ENCODE measurements at places on chromosomes 2 and 18.
A peak's percentile ranks its signal among the peaks of the same experiment; 100 is the strongest.

DNA sequence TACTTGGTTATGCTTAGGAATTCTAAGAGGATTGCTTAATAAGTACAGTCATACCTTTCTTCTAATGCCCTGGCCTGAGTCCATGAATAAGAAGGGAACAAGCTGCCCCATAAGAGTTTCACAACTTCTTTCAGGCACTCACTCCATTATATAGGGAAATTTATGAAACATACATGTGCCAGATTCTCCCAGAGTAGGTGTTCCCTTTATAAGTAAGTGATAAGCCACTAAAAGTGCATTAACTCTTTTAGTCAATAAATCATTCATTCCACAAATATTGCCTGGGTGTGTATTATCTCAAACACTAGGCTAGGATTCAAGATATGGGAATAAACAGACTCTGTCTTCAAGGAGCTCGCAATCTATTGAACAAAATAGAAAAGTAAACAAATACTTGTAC, 84.5 kb upstream of the RBBP8 start:
- DNase-seq = no peak

GRCh38 chr2:39300044-39300978, 56.5 kb upstream of the CDKL4 start:
- DNase-seq = no peak

DNA sequence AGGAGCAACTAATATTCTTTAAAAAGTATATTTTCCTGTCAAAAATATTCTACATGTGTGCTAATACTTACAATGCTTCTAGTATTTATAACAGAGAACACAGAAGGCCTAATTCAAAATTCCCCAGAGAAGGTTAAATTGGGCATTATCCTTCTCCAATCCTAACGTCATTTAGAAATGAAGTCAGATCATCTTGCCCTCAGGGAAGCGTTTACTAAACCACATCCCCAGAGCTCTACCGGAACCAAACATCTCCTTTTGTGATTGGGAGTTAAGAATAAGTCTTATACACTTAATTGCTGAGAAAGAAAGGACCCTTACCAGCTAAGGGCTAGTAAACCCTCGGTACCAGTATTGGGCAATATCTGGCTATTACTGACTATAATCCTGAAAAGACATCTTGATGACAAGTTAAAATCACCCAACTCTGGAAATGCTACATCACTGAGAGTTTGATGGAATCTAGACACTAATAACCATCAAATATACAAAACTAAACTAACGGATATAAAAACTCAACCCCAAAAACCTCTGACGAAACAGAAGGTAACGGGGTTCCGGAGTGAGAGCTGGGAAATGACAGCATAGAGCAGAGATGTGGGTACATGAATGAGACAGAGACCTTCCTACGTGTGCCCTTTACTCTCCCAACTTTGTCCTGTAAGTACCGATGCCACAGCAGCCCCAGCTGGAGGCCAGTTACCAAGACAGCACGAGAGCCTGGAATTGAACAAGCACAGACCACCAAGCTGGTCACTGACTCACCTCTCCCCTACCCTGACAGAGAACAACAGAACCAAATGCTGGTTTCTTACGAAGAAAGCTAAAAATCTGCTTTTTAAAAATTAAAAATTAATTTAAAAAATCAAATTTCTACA, 35.0 kb downstream of the WDSUB1 start:
- no peak for DNase-seq

- no peak for DNase-seq
These were observed 87.6 kb upstream of the TEX51 start for GRCh38 chr2:126811101-126811500.

GRCh38 chr2:161873707-161874106, 200.3 kb downstream of the DPP4 start:
- no peak for DNase-seq

DNA sequence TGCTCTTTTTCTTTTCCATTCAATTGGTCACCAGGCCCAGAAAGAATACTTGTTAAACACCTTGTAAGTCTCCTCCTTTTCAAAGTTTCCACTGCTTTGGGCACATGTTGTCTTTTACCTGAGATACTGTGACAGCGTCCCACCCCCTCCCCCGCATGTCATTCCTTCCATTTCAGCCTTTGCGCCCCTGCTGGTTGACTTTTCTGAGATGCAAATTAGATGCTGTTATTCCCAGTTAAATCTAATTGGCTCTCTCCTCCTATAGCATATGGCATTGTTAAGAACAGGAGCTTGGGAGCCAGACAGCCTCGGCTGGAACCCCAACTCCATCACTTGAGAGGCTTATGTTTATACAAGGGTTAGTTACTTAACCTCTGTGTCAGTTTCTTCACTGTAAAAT, 80.3 kb upstream of the GAREM1 start:
- no peak for DNase-seq

GRCh38 chr2:120818441-120818920, 82.8 kb downstream of the GLI2 start:
- DNase-seq = no peak

DNA sequence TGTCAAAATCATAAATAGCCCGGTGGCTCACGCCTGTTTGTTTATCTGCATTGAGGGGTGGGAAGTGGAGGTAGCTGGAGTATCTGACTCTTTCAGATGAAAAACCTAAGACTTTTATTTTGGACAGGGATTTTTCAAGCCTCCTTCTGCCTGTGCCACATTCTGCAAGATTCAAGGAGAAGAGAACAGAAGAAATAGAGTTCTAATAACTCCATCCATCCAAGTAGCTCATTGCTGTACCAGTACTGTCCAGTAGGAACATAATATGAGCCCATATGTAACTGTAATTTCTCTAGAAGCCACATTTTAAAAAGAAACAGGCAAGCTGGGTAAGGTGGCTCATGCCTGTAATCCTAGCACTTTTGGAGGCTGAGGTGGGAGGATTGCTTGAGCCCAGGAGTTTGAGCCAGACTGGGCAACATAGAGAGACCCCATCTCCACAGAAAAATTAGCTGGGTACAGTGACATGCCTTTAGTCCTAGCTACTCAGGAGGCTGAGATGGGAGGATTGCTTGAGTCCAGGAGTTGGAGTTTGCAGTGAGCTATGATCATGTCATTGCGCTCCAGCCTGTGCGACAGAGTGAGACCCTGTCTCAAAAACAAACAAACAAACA, 35.4 kb upstream of the NT5DC4 start:
- no peak for DNase-seq

- no peak for DNase-seq
These were observed 35.1 kb downstream of the ADI1 start for GRCh38 chr2:3483986-3484960.

- no peak for DNase-seq
These were observed 449.4 kb upstream of the POU3F3 start for GRCh38 chr2:104404526-104404925.

DNA sequence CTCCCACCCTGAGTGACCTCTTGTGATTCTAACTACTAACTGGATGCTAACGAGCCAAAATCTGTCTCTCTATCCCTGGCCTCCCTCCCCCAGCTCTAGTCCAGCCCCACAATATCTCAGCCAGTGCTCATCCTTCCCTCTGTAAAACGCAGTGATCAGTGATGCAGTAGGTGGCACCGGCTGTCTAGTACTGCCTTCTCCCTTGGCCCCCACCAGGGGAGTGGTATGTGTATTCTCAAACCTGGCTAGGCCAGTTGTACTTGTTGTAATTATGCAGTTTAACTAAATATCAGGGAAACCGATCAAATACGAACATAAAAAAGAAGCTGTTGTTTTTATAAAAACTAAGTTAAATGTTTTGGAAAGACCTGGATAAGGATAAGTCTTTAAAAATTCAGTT, 113.2 kb upstream of the ALPP start:
- DNase-seq = no peak

DNA sequence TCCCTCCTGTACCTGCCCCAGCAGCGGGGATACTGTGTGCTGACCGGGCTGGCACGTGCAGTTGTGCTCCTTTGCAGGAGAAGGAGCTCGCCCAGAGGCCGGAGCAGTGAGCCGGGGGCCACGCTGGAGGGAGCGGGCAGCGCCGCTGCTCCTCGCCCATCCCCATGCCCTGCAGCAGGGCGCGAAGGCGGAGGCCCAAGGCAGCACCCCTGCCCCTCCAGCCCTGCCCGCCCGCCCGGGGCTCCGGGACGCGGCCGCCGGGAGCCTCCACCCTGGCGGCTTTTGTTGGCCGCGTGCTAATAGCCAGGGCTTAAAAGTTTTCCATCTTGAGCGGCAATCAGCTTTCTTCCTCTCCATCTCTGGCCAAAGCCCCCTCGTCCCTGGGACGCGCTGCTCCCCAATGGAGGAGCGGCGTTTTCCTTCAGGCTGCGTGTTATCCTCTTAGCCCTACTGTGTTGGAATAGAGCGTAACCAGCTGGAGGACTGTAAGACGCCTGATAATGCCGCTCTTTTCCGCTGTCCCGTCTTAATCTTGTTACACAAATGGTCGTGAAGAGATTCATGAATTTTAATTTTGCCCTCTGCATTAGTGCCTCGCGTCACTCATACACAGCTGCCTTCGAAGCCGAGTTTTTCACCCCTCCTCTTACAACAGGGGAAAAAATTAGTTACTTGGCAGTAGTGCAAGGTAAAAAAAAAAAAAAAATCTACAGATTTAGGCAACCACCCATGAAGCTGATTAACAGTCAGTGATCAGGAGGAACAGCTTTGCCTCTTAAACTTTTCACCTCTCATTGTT, 172.9 kb upstream of the SIX3 start:
- DNase-seq = no peak

- no peak for DNase-seq
These were observed 608.9 kb downstream of the SUCLG1 start for GRCh38 chr2:83850071-83850725.

- peak; percentile 60 for DNase-seq
These were observed 29.7 kb downstream of the CCDC141 start for GRCh38 chr2:179020156-179020750.

DNA sequence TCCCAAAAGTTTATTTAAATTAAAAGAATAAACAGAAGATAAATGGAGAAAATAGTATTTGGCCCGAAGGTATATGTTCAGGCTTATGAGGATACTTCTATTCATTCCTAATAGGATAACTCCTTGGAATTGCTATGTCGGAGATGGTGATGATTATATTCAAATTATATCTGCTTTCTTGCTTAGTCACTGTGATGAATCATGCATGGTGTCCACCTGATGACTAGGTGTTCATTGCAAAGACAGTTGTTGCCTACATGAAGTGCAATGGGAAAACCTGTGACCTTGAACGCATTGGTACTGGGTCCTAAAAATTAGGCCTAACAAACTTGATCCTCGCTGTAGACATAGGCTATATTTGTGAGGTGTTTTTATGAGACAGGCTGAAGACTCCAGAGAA, 617.3 kb upstream of the ZEB2 start:
- DNase-seq = no peak

GRCh38 chr2:120642646-120643045, 93.0 kb upstream of the GLI2 start:
- DNase-seq = no peak

GRCh38 chr18:13538630-13539029, 187.7 kb downstream of the FAM210A start:
- DNase-seq = no peak

- no peak for DNase-seq
These were observed 143.0 kb downstream of the AQP4 start for GRCh38 chr18:26722565-26722931.

DNA sequence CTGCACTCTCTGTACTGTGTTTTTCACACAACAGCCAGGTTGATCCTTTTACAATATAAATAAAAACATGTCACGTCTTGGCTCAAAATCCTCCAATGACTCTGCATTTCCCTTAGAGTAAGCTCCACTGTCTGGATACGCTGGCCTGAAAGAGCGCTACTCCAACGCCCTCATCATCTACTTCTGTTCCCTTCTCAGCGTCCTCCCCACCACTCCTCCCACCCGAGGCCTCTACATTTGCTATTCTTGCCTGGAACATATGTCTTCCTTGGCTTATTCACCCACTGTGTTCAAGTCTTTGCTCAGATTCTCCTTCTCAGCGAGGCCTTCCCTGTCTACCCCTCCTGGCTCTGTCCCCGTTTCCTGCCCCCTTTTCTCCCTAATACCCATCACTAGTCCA, 37.6 kb downstream of the EPB41L3 start:
- DNase-seq = no peak

DNA sequence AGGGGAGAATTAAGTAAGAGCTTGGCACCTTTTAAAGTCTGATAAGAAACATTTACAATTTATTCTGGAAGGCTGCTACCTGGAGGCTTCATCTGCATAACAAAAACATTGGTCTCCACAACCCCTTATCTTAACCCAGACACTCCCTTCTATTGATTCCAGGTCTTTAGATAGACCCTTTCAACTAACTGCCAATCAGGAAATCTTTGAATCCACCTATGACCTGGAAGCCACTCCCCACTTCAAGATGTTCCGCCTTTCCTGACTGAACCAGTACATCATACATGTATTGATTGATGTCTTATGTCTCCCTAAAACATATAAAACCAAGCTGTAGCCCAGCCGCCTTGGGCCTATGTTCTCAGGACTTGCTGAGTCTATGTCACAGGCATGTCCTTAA, 289.4 kb downstream of the AGPS start:
- no peak for DNase-seq

DNA sequence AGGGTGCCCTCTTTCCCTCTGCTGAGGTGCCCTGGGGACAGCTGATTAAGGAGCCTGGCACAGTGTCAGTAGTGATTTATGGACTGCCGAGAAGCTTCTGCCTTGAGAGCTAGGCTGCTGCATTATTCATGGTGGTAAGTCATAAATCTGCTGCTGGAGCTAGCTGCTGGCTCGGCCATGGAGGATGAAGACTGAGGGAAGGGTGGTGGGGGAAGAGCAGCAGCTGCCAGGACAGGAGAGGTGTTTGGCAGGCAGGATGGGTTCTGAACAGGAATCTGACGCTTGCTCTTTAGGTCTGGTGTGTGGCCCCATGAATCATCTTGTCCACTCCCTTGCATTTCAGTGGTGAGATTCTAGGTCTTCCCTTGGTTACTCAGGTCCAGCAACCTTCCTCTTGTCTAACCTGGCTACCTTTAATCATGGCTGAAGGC, 296.3 kb downstream of the DYSF start:
- DNase-seq = no peak

- DNase-seq = no peak
These were observed 149.4 kb upstream of the DNMT3A start for GRCh38 chr2:25491003-25491696.

- no peak for DNase-seq
These were observed 125.1 kb downstream of the CPS1 start for GRCh38 chr2:210681491-210681890.

- no peak for DNase-seq
These were observed 130.5 kb upstream of the ITGA4 start for GRCh38 chr2:181326661-181327060.

DNA sequence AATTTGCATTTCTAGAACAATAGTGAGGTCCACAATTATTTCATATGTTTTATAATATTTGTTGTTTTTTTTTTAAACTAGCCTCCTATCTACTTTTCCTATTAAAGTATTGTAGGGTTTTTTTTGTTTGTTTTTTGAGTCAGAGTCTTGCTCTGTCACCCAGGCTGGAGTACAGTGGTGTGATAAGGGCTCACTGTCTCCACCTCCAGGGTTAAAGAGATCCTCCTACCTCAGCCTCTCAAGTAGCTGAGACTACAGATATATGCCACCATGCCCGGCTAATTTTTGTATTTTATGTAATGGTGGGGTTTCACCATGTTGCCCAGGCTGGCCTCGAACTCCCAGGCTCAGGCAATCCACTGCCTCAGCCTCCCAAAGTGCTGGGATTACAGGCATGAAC, 122.5 kb downstream of the SLC39A10 start:
- DNase-seq = no peak

Data from activated CD4-positive, alpha-beta T cell treated with anti-CD3 and anti-CD28 coated beads, Interleukin-10, Interleukin-2, amounts not matched to agents 100 ng/mL and 50 ng/mL, durations not matched to agents 16 hours and 8 hours (primary cell).